ENCODE measurements at places on chromosomes 3 and 15.

DNA sequence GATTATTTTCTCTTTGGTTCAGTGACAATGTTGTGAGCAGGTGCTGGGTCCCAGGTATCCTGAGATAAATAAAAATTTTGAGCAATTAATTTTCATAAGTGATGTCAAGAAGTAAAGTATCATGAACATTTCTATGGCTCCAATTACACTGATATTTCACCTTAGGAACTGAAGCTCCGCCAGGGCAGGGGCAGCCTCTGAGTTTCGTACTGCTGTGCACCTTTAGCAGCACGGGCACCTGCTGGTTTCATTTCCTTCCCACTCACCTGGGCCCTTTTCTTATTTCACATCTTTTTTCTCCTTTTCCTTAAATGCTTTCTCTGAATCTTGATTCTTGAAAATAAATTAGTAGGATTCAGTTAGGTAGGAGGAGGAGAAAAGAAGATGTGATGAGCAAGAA is 1.2 kb upstream of the IL1RAP start:
- no peak for DNase-seq

GRCh38 chr15:65571971-65572370 is 39.0 kb downstream of the INTS14 start:
- DNase-seq: no peak

- no peak for DNase-seq
Observed at GRCh38 chr15:88016406-88016805, 240.1 kb downstream of the NTRK3 start.

GRCh38 chr3:59460068-59460467 is 410.2 kb upstream of the CFAP20DC start:
- no peak for DNase-seq

DNA sequence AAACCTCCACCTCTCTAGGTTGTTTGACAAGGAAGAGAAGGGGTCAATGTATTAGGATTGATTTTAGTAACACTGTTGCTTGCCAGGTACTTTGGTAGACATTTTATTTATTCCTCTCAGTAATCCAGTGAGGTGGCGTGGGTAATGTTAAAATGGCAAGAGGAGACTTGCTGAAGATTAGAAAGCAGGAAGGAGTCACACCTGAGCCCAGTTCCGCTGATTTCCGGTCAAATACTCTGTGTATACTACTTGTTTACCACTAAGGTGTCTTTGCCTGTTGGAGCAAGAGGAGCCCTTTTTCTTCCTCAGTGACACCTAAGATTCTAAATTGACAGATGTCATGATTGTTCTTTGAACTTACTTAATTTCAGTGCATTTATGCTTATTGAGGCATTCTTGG is 1.7 kb downstream of the OXNAD1 start:
- no peak for DNase-seq

DNA sequence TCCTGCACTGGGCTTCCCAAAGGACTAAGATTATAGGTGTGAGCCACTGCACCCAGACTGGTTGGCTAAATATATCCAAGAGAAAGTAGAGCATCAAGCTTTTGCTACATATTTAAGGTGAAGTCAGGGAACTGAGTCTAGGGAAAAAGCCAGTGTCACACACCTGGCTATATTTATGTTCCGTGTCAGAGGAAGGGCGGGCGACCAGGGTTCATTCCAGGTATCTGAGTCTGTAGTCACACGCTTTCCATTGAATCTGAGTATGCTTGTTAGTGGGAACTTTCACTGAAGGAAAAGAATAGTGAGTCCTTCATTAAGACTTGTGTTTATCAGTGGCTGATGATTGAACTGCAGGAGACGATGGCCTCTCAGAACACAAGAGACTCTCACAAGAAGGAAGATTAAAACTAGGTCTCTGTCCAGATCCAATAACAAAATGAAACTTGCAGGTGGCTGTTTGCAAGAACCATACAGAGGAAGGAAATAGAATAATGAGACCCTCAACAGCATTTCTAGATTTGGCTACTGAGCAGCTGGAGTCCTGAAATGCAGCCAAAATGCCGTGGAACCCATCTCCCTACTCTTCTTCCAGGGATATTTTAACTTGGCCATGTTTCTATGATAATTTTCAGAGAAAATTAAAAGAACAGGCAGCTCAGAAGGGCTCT is 276.3 kb downstream of the THSD4 start:
- DNase-seq: no peak

DNA sequence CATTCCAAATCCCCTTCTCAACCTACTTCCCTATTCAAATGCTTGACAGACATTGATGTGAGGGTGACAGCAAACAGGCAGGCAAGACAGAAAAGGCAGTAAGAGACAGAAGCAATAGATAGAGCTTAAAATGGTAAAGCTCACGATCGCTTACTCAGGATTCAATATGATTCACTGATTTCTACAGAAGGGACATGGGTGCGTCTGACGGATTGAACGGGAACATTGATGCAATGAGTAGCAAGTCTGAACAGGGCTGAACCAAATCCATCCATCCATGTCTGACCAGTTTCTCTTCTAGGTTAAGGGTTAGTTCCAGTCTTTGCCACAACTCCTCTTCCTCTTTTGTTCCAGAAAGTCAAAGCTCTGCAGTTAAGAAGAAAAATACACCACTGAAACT is 35.1 kb downstream of the P2RY1 start:
- no peak for DNase-seq

GRCh38 chr3:99232696-99233095 is 331.2 kb upstream of the DCBLD2 start:
- no peak for DNase-seq

- peak; percentile 25 for DNase-seq
Observed at GRCh38 chr3:59895972-59896371, 846.1 kb upstream of the CFAP20DC start.

DNA sequence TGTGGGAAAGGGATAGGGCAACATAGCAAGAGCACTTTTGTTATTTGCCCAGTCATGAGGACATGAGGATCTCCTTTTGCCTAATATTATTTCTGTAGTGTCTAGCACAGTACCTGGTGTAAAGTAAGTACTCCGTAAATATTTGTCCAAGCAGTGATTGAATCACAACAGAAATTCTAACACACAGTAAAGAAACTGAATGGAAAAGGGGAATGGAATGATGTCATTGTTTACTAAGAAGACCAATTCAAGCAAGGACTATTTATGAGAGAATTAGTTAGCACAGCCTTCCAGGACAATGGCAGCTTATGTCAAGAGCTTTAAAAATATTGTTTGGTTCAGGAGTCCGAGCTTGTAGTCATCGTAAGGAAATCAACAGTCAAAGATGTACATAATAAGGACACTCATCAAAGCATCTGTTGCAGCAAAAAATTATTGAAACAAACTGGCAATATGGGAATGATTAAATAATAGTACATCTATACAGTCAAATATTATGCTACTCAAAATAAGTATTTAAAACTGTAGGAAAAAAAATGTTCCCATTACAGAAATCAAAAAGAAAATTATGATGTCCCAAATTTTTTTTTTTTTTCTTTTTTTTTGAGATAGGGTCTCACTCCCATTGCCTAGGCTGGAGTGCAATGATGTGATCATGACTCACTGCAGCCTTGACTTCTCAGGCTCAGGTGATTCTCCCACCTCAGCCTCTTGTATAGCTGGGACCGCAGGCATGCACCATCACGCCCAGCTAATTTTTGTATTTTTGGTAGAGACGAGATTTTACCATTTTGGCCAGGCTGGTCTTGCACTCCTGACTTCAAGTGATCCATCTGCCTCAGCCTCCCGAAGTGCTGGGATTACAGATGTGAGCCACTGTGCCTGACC is 17.9 kb downstream of the CAPN7 start:
- DNase-seq: no peak

DNA sequence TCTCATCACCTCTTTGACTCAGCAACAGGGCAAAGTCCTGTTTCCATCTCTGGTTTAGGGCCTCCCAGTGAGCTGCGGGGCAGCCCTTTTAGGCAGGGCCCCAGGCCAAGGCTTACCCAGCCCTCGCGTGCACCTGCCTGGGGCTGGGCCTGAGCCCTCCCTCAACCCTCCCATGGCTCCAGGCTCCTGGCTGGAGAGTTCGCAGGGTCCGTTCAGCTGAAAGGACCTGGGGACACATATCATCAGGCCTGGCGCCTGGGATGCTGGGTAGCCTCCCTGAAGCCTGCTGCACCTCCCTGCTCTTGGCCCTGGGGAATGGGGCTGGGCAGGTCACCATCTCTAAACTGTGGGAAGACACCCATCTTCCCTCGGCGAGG is 29.7 kb downstream of the HDAC11 start:
- no peak for DNase-seq

DNA sequence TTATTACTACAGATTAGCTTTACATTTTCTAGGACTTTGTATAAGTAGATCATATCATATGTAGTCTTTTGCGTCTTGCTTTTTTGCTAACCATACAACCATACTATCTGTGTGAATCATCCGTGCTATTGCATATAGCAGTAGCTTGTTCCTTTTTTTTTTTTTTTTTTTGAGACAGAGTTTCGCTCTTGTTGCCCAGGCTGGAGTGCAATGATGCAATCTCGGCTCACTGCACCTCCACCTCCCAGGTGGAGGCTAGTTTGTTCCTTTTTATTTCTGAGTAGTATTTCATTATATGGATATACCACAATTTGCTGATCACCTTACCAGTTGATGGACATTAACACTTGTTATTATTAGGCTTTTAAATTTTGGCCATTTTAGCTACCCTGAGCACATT is 54.5 kb upstream of the TBL1XR1 start:
- no peak for DNase-seq

- peak; percentile 22 for DNase-seq
Observed at GRCh38 chr15:73873889-73874511, 636 bp downstream of the TBC1D21 start.

DNA sequence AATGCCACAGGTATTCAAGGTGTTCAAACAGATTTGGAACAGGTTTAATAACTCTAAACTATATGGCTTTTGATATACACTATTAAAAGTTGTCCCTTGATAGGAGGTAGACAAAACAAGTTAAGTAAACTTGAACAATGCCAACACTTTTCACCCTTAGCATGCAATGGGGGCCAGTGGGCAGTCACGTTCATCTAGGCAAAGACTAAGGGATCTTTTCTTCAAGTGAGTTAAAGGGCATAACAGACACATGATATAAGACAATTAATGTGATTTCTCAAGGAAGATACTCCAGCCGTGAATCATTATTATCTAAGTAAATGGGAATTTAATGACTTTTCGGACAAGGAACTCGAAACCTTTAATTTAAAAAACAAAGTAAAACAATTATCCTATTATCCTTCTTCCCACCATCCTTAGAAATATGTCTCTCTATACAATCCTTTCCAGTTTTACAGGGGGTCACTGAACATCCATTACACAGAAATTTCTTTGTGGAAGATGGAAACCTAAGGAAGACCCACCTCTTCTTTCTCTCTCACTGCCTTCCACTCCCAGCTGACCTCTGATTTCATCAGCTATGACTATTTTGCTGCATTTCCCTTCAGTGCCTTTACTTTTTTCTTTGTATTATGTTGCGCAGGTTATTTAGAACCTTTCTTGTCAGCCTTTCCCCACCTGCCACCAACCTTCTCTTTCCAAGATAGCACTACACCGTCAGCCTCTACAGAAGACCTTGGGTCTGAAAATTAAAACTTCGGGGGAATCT is 1.5 kb downstream of the CLDN1 start:
- no peak for DNase-seq

DNA sequence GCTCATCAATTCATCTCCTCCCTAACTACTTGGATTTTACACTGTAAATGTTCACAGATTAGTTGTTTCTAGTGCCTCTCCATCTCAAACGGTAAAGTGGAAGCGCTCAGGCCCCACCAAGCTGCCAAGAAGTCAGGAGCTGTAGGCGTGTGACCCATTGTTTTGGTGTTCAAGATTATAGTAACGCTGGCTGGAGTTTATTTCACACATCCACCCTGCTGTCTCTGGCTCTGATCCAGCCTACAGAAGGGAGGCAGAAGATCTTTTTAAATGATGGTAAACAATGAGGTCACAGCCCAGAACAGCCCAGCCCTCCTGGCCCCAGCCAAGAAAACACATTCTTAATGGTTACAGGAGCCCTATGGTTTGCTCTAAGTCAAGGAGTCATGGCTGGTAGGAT is 25.7 kb upstream of the GALNT15 start:
- peak; percentile 48 for DNase-seq

DNA sequence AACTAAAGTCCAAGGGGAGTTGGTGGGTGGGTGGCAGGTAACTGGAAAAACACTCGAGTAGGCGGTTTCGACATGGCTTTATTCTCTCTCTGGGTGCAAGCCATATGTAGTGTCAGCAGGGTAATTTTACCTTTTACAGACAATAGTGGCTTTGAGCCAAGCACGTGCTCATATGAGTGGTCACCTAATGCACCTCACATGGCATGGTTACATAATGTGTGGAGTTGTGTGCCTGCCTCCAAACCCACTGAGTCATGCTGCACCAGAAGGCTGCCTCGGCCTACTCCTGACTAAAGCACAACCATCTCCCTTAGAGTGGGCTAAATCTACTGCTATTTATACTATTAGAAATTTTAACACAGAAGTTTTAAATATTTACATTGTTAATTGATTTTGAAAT is 16.5 kb downstream of the CCRL2 start:
- no peak for DNase-seq

GRCh38 chr15:90876512-90877170 is 7.7 kb upstream of the FES start:
- no peak for DNase-seq

DNA sequence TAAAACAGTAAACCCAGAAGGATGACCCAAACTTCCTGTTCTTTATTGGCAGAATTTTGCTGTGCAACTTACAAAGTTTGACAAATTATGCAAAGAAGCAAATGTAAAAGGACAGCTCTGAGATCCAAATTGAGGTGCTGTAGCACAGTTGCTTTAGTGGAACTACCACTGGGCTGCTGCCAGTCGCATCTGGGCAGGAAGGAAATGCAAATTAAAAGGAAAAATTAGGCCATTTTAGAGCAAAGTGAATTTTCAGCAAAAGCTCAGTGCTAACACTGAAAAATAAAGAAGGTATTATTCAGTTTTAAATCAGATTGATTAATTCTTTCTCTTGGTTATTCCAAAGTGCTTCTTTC is 104.5 kb downstream of the ZMAT3 start:
- DNase-seq: no peak

- DNase-seq: no peak
Observed at GRCh38 chr15:50890751-50891150, 17.7 kb upstream of the AP4E1 start.

DNA sequence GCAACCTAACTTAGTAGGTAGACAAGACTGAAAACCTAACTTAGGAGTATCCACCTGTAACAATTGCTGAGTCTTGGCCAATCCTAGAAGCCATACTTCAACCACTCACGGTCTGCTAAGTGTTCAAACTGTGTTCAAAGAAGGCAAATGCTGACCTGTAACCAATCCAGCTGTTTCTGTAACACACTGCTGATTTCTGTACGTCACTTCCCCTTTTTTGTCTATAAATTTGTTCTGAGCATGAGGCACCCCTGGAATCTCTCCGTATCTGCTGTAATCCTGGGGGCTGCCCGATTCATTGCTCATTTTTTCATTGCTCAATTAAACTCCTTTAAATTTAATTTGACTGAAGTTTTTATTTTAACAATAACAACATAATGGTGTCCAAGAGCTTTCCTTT is 451.4 kb upstream of the ATP10A start:
- DNase-seq: no peak

GRCh38 chr15:25742041-25742730 is 120.9 kb downstream of the ATP10A start:
- no peak for DNase-seq

- no peak for DNase-seq
Observed at GRCh38 chr3:107543666-107544065, 20.9 kb downstream of the BBX start.

GRCh38 chr3:195042743-195043606 is 228.0 kb downstream of the XXYLT1 start:
- no peak for DNase-seq

GRCh38 chr15:33111041-33111451 is 83.5 kb downstream of the FMN1 start:
- DNase-seq: no peak

Measured in G401 (cell line).